ENCODE measurements at places on chromosomes 7 and 10.

GRCh38 chr10:87861566-87861952 lies 1.8 kb downstream of the KLLN start:
- DNase-seq = no peak

DNA sequence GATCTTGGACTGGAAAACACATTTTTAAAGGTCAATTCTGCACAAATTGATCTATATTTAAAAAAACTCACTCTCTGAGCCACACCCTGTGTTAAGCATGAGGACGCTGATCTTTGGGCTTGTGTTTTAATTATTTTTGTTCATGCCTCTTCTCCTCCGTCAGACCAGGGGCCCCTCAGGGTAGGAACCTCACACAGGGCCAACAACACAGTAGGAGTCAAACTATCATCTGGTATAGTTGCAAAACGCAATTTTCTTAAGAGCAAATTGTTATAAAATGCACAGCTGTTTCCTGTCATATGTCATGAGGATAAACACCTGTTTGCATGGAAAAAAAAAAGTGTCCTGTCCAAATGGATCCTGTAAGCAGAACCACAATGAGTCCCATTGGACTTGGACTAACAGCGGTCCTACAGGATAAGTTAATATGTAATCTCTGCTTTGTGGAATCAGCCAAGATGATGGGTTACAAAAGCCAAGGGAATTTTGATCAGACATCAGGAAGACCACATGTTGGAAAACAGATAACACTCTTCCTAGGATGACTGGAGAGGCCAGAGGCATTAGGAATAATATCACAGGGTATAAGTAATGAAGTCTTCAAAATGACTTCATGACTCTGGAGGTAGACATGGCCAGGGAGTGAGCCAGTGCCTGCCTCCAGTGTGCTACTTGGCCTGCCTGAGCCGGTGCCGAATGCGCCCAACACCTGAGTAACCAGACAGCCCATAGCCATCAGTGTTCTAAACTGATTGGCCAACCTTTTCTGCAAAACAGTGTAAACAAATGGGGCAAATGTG lies 184.9 kb upstream of the ADCY1 start:
- no peak for DNase-seq

GRCh38 chr7:47470567-47471357 lies 111.1 kb downstream of the TNS3 start:
- DNase-seq = no peak

GRCh38 chr10:127151541-127151940 lies 44.9 kb downstream of the INSYN2A start:
- DNase-seq = no peak

DNA sequence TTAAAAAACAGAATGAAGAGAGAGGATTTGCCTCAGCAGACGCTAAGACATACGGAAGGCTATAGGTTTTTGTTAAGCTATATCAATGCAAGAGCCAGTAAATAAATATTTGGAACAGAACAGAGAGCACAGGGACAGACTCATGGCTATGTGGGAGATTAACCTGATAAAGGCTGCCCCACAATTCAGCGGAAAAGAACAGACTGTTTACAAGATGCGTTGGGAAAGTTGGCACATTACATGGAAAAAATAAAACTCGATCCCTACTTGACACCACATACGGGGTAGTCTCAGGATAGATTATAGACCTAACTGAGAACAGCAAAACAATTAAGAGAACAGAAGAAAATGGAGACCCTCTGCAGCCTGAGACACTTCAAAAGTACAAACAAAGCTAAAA lies 10.8 kb downstream of the KCNH2 start:
- DNase-seq = no peak

- no peak for DNase-seq
These were observed 213.6 kb upstream of the CELF2 start for GRCh38 chr10:10804061-10804460.

- DNase-seq = no peak
These were observed 403.6 kb downstream of the SEMA3D start for GRCh38 chr7:84783141-84783778.

DNA sequence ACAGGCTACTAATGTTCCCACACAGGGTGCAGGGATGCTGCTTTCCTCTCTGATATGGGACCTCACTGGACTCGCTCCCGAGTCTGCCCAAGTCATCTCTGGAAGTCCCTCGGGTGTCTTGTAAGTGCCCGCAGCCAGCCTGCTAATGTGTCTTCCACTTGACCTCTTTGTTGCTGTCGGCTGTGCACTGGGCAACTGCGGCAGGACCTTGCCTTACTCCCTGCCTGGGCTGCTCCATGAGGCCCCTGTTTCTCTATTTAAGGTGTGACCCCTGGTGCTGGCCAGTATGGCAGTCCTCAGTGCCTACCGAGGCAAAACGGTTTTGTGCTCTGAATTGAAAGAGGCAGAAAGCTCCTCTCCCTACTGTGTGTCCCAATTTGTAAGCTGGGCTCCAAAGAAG lies 88.8 kb upstream of the DUSP5 start:
- DNase-seq = no peak

- no peak for DNase-seq
These were observed 195.8 kb upstream of the NEBL start for GRCh38 chr10:21092683-21093524.

DNA sequence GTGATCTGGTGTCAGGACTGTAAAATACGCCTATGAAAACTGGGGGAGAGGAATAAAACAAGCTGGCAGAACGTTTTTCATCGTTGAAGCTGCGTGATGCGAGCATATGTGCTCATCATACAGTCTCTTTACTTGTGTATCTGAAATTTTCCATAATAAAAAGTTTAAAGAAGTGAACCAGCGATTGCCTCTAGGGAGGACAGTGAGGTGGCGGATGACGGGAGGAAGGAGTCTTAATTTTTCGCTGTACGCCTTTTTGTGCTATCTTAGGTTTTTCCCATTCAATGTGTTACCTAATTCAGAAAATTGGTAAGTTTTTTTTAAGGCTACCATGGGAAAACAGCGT lies 891 bp upstream of the WAPL start:
- no peak for DNase-seq

DNA sequence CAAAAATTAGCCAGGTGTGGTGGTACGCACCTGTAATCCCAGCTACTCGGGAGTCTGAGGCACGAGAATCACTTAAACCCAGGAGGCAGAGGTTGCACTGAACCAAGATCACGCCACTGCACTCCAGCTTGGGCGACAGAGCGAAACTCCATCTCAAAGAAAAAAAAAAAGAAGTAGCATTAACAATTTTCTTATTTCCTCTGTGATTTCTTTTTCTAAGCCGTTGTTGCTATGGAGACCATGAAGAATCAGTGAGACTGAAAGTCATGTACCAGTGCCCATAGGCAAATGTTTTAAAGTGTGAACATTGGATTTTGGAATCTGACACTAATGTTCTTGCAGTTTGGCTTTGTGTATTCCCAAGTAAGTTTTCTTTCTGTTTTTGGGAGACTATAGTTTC lies 18.4 kb upstream of the MAP3K8 start:
- no peak for DNase-seq

Measured in activated CD4-positive, alpha-beta T cell treated with anti-CD3 and anti-CD28 coated beads, Interleukin-2, amount 50 U/mL, for 24 hours (primary cell).